Urinary bladder (tissue), 4 donors: ENCODE measurements at places on chromosomes 1 and 21. TPM values are rescaled to one million over a fixed set of nuclear protein-coding genes. Genes with fewer than 3 reads are reported as not detected.

Gene ATP6V1G3
- total RNA-seq, result not detected

Gene GNG12
- total RNA-seq, result 264 TPM

Gene RHCE
- total RNA-seq, result 0.85 TPM

Gene YBEY
- 10.6 TPM for total RNA-seq

Gene OVAAL
- total RNA-seq, result 0.26 TPM

Gene DMRTA2
- total RNA-seq, result not detected

Gene TCHH
- not detected for total RNA-seq

Gene NUDT17
- total RNA-seq, result 5.9 TPM

DNA sequence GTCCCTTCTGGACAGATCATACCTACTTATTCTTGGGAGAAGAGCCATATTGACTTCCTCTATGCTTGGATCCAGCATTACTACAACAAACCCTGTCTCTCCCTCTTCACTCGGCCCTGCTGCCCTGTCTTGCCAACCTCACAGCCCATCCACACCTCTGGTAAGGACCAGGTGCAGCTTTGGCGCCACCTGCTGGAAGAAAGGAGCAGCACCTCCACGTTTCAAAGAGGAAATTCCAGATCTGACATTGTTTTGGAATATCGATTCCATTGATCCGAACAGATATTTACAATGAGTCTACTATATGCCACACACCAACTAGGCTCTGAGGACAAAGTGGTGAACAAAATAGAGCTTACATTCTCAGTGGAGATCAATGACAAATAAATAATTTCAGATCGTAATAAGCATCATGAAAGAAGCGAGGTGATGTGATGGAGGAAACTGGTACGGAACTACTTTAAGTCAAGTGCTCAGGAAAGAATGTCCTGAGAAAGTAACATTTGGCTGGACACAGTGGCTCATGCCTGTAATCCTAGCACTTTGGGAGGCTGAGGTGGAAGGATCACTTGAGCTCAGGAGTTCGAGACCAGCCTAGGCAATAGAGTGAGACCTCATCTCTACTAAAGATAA lies 18.7 kb downstream of the MFSD2A start:
- no peak for DNase-seq

- no peak for DNase-seq
These were observed 46.3 kb upstream of the TARBP1 start for GRCh38 chr1:234525099-234525799.

DNA sequence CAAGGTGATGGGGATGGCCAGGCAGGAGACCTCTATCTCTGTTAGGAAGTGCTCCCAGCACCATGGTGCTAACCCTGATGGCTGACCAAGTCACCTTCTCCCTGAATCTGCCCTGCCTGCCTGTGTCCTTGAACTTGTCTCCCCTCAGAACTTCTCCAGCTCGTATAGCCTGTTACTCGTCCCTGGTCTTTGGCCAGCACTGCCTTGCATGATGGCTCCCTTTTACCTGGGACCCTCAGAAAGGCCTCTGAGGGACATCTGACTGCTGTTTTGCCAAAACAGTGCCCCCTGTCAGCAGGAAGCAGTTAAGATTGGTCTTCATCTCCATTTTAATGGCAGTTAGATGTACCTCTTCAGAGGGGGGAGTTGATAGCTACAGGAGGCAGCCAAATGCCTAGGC lies 148.3 kb downstream of the RHOU start:
- DNase-seq, result no peak

GRCh38 chr1:2130871-2131289 lies 63.7 kb downstream of the FAAP20 start:
- no peak for DNase-seq

- DNase-seq, result no peak
These were observed 8.7 kb upstream of the LRRC71 start for GRCh38 chr1:156911577-156912298.

- no peak for DNase-seq
These were observed 1345.1 kb downstream of the NCAM2 start for GRCh38 chr21:22343303-22343702.

- DNase-seq, result no peak
These were observed 101.5 kb upstream of the SLFNL1 start for GRCh38 chr1:41122851-41123518.

- DNase-seq, result no peak
These were observed 9.2 kb downstream of the C1orf21 start for GRCh38 chr1:184395937-184396480.

- DNase-seq, result no peak
These were observed 17.7 kb upstream of the PROX1 start for GRCh38 chr1:213969958-213970555.

- DNase-seq, result no peak
These were observed 24.2 kb upstream of the NPPB start for GRCh38 chr1:11882814-11883538.

- DNase-seq, result no peak
These were observed 86.4 kb downstream of the FOXD2 start for GRCh38 chr1:47524272-47524671.
